SK-N-SH (cell line): ENCODE measurements at places on chromosomes 2 and 18.

GRCh38 chr2:99970292-99970868, 172.0 kb downstream of the AFF3 start:
- no peak for DNase-seq

DNA sequence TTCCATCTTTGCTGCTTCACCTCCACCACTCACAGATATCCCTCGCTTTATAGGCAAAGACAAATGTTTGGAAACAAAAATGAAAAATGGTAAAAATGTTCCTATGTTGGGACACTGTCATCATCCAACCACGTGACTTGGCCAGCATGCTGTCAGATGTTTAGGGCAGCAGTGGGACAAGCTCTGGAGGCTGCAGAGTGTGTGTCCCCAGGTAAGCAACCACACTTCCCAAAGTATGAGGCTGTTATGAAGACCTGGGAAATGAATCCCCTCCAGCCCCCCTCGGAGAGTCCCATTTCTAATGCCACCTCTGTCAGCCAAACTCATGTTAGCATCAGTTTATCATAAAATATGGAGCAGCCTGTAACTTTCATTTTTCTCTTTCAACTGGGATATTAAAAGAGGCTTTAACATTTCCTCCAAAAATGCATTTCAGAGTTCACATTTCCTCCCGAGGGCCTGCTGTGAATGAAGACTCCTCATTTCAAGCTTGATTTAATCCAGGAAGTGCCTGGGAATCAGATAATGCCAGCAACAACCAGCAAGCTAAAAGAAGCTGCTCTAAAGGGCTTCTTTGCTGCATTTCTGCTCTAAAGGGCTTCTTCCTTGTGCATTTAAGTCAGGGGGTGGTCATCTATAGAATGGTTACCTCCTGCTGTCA, 66.2 kb downstream of the APOB start:
- DNase-seq, result no peak

GRCh38 chr18:57807336-57808117, 4.4 kb upstream of the ATP8B1 start:
- no peak for DNase-seq

DNA sequence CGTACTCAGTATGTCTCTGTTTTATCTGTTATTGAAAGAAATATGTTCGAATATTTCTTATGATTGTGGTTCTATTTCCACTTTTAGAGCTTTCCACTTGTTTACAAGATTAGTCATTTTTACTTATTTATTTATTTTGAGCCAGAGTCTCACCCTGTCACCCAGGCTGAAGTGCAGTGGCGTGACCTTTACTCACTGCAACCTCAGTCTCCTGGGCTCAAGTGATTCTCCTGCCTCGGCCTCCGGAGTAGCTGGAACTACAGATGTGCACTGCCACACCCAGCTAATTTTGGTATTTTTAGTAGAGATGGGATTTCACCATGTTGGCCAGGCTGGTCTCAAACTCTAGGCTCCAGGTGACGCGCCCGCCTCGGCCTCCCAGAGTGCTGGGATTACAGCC, 53.3 kb downstream of the HIBCH start:
- DNase-seq, result no peak

DNA sequence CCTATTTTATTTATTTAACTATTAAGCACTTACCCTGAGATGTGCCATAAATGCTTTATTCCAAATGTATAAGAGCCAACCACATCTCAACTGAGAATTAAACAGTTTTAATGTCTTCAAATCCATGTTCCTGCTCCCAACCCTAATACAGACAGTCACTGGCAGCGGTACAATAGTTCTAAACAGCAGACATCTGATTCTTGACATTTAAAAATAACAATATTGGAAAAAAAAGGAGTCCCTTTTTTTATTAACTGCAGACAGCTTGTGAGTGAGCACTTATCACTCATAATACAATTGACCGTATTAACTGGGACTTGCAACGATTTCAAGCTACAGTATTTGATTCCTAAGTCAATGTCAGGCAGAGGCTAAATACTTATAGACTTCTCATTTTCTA, 424.6 kb downstream of the TGIF1 start:
- no peak for DNase-seq

GRCh38 chr2:237290261-237290660, 123.7 kb downstream of the COL6A3 start:
- DNase-seq, result no peak

DNA sequence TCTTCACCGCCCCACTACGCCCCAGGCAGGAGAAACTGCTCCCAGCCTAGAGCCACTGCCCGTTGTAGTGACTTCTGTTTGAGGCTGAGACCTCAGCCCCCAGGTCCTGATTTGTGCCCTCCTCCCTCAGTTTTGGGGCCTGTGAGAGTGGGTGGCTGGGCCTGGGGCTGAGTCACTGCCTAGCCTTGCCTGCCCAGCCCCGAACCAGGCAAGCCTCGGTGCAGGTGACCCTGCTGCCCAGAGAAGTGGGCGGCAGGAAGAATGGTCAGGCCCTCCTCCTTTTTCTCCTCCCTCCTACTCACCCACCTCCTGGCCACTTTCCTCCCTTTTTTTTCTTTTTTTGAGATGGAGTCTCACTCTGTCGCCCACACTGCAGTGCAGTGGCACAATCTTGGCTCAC, 66.6 kb downstream of the ZFP36L2 start:
- no peak for DNase-seq

DNA sequence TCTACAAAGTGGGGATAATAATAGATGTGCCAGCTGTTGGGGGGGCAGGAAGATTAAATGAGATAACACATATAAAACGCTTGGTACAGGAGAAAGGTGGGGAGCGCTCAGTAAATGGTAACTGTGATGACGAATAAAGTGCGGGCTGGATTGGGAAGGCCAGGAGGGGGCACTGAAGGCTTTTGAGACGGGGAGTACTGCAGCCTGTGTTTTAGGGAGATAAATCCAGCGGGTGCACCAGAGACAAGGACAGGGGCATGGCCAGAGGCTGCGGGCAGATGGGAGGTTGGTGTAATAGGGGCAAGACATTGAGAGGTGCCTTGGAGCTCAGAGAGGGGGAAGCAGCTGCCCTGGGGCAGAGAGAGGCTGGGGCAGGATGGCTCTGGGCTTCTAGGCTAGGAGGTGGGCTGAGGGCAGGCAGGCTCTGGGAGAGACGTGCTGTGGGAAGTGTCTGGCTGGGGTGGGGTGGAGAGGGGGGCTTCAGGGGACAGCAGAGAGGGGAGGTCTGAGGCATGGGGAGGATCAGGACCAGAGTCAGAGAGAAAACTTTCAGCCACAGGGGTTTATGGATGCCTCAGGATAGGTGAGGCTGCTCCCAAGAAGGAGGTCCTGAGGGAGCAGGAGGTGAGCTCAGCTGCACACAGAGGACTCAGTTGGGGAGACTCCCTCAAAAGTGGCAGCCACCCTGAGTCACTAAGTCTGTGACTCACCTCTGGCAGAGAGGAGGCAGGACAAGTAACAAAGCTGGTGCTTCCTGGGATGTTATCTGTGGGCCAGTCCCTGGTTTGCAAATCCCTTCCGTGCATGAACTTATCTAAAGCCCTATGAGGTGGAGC, 18.8 kb downstream of the TEX44 start:
- DNase-seq, result no peak

DNA sequence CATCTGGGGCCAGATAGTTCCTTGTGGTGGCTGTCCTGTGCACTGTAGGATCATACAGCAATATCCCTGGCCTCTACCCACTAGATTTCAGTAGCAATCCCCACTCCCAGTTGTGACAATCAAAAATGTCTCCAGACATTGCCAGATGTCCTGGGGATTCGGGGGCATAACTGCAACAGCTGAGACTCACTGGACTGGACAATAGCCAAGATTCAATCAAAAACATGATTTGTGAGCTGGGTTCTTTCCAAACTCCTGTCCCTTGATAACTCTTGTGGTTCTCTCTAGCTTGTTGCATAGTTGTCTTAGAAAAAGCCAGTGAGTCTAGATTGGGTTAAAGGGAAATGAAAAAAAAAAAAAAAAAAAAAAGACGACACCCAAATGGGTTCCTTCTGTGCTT, 293.4 kb downstream of the CELF4 start:
- DNase-seq, result no peak

DNA sequence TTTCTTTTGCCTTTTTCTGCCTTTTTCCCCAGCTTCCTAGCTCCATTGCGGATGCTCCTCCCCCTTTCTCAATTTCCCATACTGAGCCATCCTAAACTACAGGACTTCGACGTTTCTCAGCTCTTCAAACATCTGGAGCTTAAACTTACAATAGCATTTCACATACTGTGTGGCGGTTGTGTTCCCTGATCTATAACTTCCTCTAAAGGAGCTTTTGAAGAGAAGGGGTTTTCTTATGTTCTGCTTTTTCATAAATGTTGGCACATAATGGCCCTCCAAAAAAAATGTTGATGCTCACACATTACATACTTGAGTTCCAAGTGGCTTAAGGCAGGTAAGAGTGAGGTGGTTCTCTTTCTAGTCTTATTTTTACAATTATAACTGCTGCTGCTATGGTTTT, 87.4 kb downstream of the RNF144A start:
- DNase-seq, result no peak

- DNase-seq, result no peak
These were observed 13.6 kb upstream of the RAB10 start for GRCh38 chr2:26020231-26020640.

- DNase-seq, result no peak
These were observed 119.3 kb downstream of the SETBP1 start for GRCh38 chr18:44799907-44800421.
